GM03348 (cell line): ENCODE measurements at places on chromosomes 16 and 17.

- no peak for DNase-seq
Observed at GRCh38 chr17:12290207-12290606, 269.5 kb downstream of the MAP2K4 start.

- no peak for DNase-seq
Observed at GRCh38 chr17:16286947-16287562, 66.2 kb downstream of the CENPV start.

GRCh38 chr16:65981057-65981456, 385.4 kb upstream of the CDH5 start:
- DNase-seq, result no peak

DNA sequence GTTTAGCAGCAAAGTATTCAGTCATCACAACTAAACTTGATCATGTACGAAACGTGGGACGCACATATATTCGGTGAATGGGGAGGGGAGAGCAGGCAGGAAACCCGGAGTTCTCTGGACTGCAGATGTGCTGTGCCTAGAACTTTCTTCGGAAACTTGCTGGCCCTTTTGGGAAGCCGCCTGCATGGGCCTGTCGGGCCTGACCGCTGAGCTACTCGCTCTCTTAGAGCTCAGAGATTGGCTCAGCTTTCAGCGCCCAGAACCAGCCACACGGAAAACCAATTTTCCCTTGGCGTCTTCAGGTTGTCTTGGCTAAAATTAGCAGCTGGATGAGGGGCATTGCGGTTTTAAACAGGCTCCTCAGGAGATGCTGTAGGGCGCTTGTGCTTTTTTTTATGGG, 38.1 kb downstream of the ZDHHC7 start:
- DNase-seq, result peak; percentile 20

- DNase-seq, result no peak
Observed at GRCh38 chr16:68283346-68283745, 19.0 kb downstream of the SLC7A6 start.
